ENCODE measurements at places on chromosomes 16 and 17.

GRCh38 chr17:77487211-77487629 is 346.5 kb downstream of the SEC14L1 start:
- no peak for DNase-seq

DNA sequence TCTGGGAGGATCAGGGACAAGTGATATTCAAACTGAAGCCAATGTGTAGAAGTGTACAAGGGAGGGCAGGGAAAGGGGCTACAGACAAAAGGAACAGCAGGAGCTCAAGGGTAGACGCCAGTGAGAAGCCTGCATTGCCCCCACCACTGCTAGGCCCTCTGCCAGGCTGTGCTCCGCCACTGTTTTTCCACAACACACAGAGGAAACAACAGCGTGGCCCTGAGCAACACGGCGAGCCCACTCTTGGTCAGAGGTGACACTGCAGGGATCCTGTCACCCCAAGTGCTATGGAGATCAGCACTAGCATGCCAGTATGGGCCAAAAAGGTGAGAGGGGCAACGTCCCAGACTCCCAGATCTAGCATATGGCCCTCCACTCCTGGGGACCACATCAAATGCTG is 23.4 kb downstream of the MYO18A start:
- DNase-seq = no peak

DNA sequence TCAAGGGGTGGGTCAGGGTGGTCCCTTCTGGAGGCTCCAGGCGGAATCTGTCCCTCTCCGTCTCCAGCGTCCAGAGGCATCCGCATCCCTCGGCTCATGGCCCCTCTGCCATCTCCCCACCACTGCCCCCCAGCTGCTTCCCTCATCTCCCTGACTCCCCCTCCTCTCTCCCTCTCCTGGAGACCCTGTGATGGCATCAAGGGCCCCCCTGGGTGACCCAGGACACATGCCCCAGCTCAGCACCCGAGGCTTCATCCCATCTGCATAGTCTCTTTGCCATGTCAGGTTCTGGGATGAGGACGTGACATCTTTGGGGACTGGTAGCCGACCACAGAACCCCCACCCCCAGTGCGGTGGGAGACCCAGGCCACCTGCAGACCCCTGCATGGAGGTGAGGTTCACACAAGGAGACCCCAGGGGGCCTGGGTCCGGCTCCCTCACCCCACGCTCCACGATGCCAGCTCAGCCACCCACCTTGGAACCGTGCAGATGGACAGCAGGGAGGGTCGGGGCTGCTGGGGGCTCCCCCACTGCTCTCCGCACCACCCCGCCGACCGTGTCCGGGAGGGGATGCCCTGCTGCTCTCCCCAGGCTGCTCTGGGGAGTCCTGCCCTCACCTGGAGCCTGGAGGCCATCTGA is 3.8 kb downstream of the SECTM1 start:
- DNase-seq = no peak

DNA sequence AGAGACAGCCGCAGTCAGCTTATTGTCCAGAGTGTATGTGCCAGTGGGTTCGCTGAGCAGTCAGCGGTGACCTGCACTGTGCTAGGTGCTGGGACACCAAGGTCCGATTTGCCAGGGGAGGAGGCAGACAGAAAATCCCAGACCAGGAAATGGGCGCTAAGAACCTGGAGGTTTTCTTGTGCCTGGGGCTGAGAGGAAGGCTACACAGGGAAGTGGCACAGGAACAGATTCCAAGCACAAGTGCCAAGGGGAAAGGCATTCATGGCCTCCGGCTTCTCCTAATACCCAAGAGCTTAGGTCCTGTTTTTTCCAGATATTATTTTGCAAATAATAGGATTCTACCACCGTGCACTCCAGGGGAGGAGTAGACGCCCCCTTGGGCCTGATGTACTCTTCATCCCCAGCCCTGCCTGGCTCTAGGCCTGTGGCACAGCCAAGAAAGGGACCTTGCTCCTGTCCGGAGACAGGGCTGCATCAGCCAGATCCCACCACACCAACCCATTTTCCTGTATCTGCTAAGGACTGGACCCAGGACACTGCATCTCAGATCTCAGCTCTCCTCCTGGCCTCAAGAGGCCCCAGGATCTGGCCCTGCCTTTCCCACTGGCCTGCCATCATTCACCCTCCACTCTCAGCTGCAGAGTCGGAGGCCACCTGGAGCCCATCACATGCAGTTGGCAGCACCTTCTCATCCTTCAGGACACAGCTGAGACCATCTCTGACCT is 187.2 kb downstream of the NTN1 start:
- no peak for DNase-seq

- peak; percentile 76 for DNase-seq
Observed at GRCh38 chr17:42659079-42659931, at the start of gene TUBG2. TSS of gene TUBG2 (plus strand) at chr17:42659284. CDS start at chr17:42659504, 220 bp downstream.

GRCh38 chr17:65433157-65433556 is 128.3 kb downstream of the AXIN2 start:
- DNase-seq = no peak

DNA sequence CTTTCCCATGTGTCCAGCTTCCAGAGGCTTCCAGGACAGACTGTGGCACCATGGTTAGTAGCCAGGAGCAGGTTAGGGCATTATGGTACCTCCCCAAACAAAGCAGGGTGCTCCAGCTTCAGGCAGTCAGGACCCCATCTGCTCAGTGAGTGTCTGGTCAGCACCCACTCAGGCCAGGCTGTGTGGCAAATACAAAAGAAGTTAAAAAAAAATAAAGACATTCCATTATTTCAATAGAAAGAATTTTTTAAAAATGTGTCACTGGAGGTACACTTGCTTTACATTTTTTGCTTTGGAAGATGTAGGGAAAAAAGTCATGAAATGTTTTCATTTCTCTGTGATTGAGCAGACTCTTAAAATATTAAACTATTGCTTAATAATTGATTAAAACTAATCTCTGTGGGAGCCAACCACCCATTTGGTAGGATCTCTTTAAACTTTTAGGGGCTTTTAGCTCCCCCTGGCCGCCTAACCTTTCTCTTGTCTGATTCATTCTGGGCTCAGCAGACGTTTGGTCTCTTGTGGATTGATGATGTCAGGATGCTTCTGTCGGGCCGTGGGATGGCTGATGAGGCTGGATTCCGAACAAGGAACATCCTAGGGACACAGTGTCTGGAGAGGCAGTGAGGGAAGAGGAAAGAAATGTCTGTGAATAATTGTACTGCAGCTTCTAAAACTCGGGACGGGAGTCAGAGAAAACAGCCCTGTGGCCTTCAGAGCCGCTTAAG is 28.4 kb upstream of the NPTX1 start:
- DNase-seq = no peak

DNA sequence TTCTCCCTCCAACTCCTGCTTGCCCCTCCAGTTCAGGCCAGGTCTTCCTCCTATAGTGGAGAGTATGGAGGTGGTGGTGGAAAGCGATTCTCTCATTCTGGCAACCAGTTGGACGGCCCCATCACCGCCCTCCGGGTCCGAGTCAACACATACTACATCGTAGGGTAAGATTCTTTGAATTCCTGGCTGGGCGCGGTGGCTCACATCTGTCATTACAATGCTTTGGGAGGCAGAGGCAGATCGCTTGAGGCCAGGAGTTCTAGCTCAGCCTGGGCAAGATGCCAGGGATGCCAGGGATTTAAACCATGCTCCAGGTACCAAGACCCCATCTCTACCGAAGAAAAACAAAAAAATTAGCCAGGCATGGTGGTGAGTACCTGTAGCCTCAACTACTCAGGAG is 1.4 kb downstream of the ZG16 start:
- DNase-seq = no peak

GRCh38 chr17:29514792-29515191 is 52.0 kb downstream of the ABHD15 start:
- no peak for DNase-seq

GRCh38 chr17:32266389-32267301 is 1.0 kb downstream of the RHBDL3 start:
- DNase-seq = no peak

DNA sequence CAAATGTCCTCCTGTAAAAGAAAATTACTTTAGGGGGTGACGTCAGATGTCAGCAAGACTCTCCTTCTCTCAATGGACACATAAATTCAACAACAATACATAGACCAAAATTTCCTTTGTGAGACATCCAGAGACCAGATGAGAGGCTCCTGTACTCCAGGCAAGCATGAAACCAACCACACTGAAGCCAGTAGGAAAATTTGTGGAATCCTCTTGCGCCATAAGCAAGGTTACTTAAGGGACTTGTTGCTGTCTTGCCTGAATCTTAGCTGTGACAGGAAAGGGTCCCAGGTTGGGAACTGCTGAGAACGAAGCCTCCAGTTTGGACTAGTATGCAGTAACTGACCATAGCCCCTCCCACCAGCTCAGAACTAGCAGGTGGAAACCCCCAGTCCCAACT is 56.0 kb downstream of the CEP112 start:
- DNase-seq = no peak

DNA sequence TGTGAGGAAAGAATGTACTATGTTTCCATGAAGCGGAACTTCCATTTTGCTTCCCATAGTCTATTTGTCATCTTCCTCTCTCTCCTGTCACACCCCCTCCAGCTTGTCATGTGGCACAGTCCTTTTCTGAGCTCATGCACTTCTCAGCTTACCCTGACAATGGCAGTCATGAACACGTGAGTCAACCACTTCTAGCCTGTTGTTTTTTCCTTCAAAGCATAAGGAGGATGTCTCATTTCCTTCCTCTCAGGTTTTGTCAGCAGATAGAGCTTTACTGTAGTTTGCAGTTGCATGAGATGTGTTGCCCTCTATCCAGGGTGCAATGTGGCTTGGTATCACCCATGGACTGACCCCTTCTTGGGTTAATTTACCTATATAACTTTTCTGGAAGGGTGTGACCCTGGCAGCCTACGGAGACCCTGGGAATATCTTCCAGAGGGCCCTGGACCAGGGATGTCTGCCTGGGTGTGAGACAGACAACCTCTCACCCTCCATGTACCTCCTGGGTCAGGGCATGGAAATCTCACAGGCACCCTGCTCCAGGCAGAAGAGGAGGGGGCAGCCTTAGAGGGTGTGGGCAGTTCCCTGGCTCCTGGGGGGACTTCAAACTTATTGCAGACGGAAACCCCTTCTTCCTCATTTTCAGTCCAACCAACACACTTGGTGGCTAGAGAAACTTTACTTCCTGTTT is 4.0 kb upstream of the ZNF267 start:
- DNase-seq = no peak

GRCh38 chr17:37823996-37824395 is 79.1 kb upstream of the HNF1B start:
- DNase-seq = no peak

- no peak for DNase-seq
Observed at GRCh38 chr16:31298958-31299357, 39.2 kb downstream of the ITGAM start.

DNA sequence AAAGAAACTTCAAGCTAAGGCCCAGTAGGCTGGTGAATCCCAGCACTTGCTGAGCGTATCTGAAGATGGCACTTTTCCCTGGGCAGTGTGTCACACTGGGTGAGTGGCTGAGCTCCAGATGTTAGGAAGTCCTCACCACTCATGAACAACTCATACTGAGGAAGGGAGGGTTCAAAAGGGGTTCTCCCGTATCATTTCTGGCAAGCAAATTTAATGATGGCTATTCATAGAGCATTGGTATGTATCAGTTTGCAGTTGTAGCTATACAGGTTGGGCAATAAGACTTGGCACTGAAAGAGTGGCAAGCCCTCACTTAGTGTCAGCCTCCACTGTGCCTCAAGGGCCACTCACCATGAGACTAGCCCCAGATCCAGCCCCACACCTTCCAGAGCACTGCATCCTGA is 10.7 kb downstream of the GFOD2 start:
- no peak for DNase-seq

GRCh38 chr17:42519546-42520491 is 16.2 kb upstream of the NAGLU start:
- peak; percentile 78 for DNase-seq

DNA sequence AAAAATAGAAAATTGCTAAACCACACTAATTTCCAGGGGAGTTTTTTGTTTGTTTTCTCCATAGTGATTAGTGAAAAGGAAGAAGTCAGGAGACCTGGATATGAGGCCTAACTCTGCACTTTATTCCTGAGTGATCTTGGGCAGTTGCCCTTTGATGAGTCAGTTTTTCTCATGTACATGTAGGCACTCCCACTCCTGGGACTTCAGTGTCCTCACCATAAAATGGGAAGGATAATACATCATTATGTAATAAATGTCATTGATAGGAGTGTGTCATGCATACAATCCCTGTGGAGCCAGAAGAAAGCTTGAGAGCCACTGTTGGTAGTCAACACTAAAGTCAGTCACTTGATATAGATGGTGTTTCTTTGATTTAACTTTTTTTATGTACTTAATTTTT is 32.5 kb downstream of the WIPF2 start:
- DNase-seq = no peak

DNA sequence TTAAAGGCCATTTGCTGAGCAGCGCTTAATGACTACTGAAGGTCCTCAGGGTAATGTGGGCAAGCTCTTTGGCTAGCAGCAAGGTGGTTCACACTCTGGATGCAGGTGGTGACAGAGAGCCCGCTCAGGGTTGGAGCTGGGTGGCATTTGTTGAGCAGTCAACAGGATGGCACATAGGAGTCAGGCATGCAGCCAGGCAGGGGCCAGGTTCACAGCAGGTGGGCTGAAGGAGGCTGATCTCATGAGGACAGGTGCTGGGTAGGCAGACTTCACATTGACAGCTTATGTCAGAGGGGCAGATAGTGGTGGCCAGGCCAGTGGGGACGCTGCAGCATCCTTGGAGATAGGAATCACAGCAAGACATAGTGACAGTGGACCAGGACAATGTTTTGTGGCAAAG is 4.5 kb downstream of the KRTAP3-1 start:
- DNase-seq = no peak

- DNase-seq = no peak
Observed at GRCh38 chr17:27158382-27158781, 135.5 kb upstream of the WSB1 start.

- no peak for DNase-seq
Observed at GRCh38 chr16:88616320-88616719, 22.1 kb upstream of the IL17C start.

Measured in substantia nigra (tissue), 51 donors.